ENCODE measurements at places on chromosomes 12 and 14.

GRCh38 chr12:79956896-79957295, 22.0 kb upstream of the PPP1R12A start:
- no peak for DNase-seq

GRCh38 chr12:71693126-71693525, 7.2 kb downstream of the TMEM19 start:
- no peak for DNase-seq

- DNase-seq, result no peak
Measured at GRCh38 chr12:65520658-65521057, 242.2 kb downstream of the MSRB3 start.

GRCh38 chr14:34965912-34966311, 16.9 kb upstream of the SRP54 start:
- DNase-seq, result no peak

GRCh38 chr14:104968541-104969401, 9.4 kb downstream of the AHNAK2 start:
- DNase-seq, result no peak

DNA sequence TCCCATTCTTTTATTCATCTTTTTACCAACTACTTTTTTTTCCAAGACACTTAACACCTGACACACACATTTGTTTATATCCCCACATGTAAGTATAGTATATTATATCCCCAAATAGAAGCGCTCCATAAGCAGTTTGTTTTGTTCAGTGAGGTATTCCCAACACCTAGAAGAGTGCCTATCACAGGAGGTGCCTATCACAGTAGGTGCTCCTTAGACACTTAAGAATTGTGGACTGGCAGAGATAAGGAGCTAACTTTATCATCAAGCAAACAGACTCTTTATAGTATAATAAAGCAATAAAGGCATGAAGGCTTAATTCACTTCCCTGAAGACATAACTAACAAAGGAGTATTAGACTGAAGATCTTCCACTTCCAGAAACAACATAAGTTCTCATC, 29.1 kb downstream of the OSBPL8 start:
- DNase-seq, result no peak

GRCh38 chr12:124577986-124578385, 10.6 kb upstream of the NCOR2 start:
- no peak for DNase-seq

- DNase-seq, result peak; percentile 25
Measured at GRCh38 chr12:120388691-120389481, 19.9 kb upstream of the MSI1 start.

DNA sequence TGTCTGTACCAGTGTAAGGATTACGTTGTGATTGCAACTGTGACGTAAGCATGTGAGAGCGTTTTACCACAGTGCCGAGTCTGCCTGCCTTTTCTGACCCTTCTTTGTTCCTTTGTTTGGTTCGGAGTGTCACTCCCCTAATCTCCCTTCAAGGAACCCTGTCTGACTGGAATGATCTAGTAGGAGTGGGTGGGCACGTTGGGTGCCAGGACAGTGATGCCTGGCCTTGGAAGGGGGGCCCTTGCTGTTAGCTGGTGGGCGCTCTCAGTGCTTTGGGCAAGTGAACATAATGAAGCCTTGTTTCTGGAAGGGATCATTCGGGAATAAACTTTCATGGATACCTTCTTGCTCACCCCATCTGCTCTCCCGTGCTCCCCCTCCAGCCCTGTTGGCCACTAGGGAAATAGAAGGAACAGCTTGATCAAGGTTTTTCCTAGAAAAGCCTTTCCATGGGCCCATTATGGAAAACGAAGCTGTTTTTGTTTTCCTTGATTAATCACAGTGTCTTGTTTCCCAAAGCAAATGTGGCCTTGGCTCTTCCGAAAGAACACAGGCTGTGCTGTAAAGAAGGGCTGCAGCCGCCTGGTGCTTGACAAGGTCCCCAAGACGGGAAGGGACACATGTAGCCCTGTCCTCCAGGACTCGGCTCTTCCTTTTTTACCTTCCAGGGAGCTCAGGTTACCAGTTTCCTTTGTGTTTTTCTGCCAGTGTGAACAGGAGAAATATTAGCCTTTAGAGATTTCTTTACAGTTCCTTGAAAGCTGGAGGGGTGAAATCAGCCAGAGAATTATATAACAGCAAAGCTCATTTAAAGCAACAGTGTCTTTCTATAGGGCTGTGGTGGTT, 215.5 kb downstream of the CRADD start:
- no peak for DNase-seq

- no peak for DNase-seq
Measured at GRCh38 chr14:63504648-63505047, 38.5 kb downstream of the PPP2R5E start.

- no peak for DNase-seq
Measured at GRCh38 chr12:124171231-124171979, 123.5 kb upstream of the RFLNA start.

GRCh38 chr14:82872494-82872893, 1338.8 kb upstream of the SEL1L start:
- DNase-seq, result no peak

GRCh38 chr14:105913221-105913620, 386.8 kb downstream of the TMEM121 start:
- no peak for DNase-seq

DNA sequence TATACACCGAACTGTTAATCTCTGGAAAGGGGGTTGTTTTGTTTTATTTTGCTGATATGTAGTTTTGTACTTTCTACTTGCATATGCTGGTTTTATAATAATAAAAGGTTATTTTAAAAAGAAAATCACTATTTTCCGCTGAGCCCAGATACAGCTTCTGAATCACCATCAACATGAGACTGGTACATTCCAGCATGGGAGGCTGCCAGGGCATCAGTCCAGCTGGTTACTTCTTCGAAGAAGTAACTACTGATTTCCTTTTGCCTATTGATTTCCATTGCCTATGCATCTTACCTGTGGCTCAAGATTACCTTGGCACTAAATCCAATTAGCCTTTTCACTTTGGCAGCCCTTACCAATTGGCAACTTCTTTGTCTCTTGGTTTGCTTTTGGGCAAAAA, 11.7 kb upstream of the OSBPL8 start:
- DNase-seq, result no peak

DNA sequence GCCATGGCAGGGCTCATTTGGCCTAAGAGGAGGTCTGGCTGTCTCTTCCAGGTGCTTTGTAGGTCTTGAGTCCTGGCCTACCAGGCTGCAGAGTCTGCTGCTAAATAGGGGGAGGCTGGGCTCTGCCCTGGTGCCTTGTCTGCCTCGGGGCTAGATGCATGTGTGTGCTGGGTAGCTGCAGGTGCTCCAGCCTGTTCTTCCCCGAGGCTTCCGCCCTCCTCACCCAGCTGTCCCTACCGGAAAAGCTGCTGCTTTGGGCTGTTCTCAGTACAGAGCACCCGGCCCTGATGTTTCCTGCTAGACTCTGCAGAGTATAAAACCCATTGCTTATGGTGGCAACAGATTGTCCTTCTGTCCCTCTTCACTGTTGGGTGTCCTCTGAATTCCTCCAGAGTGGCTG, 37.7 kb downstream of the RAB35 start:
- no peak for DNase-seq

DNA sequence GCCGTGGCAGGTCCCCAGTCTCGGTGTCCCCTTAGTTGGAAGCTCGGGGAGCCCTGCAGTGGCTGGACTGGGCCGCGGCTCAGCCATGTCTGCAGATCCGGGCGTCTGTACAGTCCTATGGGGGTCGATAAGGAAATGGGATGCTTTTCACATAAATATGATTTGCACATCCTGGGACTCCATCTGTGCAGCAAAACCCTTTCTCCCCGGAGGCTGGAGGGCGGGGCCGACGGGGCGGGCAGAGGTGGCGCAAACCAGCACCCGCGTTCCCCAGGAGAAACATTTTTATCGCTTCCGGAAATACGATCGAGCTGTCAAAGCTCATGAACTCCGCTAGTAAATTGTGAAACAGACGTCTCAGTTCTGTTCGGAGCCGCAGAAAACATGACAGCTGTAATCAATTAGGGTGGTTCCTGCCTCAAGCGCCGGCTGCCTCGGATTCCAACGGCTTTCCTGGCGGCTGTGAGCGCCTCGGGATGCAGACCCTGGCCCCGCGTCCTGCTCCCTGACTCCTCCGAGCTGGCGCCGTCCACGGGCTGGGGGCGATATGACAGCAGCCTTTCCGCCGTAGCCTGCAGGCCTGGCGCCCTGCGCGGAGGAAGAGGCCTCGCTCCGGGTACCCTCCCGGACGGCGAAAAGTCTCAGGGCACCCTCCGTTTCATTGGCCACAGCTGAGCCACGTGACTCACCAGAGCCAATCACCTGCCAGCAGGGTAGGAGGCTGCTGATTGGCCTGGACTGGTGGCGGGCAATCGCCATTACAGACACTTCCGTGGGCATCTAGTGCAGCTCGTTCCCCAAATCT, 23.0 kb downstream of the DIO3 start:
- no peak for DNase-seq

DNA sequence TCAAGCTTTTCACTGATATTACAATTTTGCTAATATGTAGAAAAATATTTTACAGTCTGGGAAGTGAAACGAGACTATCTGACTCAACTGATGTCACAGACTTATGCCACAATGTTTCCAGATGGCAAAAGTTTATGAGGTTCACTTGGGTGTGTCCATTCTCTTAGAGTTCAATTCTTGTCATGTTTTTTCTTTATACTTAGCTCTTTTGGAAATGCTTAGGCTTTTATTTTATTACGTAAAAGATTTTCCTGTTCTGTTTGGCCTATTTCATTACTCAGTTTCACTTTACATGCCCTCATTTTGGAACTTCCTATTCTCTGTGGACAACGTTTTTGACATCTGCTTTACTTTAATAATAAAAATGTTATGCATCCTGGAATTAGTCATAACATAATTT, 2.1 kb upstream of the PDZRN4 start:
- DNase-seq, result no peak

- DNase-seq, result no peak
Measured at GRCh38 chr14:102849526-102850379, 72.5 kb downstream of the TRAF3 start.

GRCh38 chr12:25734529-25735180, 181.6 kb upstream of the LMNTD1 start:
- no peak for DNase-seq

DNA sequence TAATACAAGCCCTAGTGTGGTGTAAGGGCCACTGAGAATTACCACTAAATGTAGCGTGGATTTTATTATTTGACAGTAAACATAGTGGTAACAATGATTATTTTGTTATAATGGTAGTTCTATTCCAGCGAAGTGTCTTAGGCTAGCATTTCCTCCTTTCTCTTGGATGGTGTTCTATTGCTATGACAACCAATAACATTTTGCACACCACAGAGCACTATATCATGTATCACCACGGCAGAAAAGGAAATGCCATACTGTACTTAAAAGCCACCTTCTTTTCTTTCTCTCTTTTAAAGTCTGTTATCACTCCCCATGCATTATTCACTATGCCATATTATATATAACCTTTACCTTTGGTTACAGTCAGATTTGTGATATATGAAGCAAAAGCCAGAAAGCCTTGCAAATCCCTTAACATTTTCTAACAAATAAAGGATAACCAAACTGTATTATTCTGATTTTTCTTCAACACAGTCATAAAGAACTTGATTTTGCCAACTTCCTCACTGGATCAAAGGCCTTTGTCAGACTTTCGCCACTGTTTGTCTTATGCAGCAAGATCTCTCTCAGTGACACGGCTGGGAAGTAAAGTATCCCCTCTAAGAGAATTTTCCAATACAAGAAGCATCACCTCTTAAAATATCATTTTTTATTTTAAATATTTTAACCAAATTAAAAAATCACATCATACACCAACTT, 195.8 kb downstream of the FOXN3 start:
- peak; percentile 57 for DNase-seq

- DNase-seq, result no peak
Measured at GRCh38 chr12:111488271-111488670, 82.5 kb downstream of the SH2B3 start.

- DNase-seq, result no peak
Measured at GRCh38 chr12:32944195-32944594, 47.6 kb upstream of the PKP2 start.

DNA sequence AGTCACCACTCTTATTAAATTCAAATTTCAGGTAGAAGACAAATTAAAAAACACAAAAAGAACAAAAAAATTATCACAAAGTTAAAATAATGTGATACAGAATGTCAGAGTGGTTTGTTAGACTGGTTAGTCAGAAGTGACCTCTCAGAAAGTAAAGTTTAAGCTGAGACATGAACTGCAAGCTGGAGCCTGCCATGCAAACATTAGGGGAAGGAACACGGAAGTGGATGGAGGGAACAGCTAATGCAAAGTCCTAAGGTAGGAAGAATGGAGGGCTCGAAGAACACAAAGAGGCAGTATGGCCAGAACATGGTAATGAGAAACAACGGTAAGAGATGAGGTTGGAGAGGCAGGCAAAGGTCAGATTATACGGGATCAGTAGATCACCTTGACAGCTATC, 41.7 kb downstream of the WDHD1 start:
- no peak for DNase-seq

DNA sequence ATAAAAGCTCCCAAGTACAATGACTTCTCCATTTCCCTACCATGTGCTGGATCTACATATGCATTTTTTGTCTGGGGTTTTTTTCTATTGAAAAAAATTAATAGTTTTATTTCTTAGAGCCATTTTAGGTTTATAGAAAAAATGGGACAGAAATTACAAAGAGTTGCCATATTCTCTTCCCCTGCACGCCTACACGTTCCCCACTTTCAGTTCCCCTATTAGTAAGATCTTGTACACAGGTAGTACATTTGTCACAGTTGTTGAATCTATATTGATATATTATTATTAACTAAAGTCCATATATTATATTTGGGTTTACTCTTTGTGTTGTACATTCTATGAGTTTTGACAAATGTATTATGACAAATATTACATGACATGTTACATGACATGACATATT, 35.7 kb downstream of the SIX6 start:
- no peak for DNase-seq

DNA sequence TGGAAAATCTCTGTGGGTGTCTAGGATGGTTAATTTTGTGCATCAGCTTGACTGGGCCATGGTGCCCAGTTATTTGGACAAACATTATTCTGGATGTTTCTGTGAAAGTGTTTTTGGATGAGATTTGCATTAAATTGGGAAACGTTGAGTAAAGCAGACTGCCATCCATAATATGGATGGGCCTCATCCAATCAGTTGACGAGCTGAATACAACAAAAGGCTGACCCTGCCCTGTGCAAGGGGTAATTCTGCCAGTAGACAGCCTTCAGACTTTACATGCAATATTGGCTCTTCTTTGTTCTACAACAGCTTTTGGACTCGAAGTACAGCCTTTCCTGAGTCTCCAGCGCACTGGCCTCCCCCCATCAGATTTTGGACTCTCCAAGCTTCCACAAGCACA, 1.5 kb upstream of the CDKN3 start:
- DNase-seq, result no peak

DNA sequence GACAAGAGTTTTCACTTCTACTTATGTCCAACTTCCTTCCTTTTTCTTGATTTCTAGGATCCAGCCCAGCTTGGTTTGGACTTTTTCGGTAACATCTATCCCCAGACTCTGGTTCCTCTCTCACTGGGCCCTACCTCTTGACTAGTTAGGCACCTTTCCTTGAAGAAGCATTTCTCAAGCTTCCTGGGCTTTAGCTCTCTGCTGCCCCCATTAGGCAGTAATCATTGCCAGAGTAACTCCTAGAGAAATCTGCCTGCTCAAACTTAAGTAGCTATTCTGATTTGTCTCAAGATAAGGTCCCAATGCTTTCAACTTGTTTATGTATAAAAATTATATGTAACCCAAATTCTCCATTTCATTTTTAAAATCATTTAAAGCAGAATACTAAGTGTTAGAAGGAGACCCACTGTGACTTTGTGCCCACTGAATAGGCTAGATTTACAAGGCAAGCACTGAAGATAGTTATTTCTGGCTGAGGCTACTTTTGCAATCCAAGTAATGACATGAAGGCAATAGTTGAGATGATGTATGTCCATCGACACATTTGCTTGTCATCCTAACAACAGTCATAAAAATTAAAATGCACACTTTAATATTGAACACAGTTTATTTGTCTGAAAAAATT, 275.0 kb upstream of the G2E3 start:
- no peak for DNase-seq
